ENCODE measurements at places on chromosomes 11 and 22. TPM values are rescaled to one million over a fixed set of nuclear protein-coding genes. Genes with fewer than 3 reads are reported as not detected.

GRCh38 chr11:19746086-19746485 lies 33.4 kb downstream of the NAV2 start:
- DNase-seq: no peak

DNA sequence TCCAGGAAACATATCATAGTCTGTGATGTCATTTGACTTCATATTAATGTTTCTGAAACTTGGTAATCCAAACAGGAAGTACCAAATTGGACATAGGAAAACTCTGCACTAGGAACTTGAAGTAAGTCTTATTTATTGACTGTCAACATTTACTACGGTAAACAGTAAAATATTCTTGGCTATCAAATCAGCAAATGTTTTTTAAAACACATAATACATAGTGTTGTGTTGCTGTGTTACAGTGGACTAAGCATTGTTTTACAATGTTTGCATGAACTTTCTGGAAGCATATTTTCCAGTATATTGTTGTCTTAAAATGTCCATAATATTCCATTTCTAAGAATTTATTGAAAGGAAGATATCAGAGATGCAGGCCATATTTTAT lies 2.8 kb upstream of the OR51E2 start:
- no peak for DNase-seq

- DNase-seq: no peak
Measured at GRCh38 chr11:58813693-58814092, 30.8 kb downstream of the GLYATL2 start.

- DNase-seq: no peak
Measured at GRCh38 chr11:96960476-96960875, 570.7 kb downstream of the JRKL start.

Gene OR51B5
- not detected for total RNA-seq
